Esophagus mucosa (tissue), 1 donor: ENCODE measurements at places on chromosomes 7 and 10. TPM values are rescaled to one million over a fixed set of nuclear protein-coding genes. Genes with fewer than 3 reads are reported as not detected.

- no peak for ATAC-seq
Observed at GRCh38 chr7:35379481-35379880, 125.6 kb upstream of the TBX20 start.

GRCh38 chr7:154684666-154685563 is 318.0 kb downstream of the PAXIP1 start:
- no peak for ATAC-seq

DNA sequence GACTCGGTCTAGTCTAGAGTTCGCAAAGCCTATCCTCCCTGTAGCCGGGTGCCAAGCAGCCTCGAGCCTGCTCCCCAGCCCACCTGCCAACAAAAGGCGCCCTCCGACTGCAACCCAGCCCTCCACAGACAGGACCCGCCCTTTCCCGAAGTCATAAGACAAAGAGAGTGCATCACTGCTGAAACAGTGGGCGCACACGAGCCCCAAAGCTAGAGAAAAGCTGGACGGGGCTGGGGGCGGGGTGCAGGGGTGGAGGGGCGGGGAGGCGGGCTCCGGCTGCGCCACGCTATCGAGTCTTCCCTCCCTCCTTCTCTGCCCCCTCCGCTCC is 622 bp upstream of the COL1A2 start:
- ATAC-seq, result no peak

DNA sequence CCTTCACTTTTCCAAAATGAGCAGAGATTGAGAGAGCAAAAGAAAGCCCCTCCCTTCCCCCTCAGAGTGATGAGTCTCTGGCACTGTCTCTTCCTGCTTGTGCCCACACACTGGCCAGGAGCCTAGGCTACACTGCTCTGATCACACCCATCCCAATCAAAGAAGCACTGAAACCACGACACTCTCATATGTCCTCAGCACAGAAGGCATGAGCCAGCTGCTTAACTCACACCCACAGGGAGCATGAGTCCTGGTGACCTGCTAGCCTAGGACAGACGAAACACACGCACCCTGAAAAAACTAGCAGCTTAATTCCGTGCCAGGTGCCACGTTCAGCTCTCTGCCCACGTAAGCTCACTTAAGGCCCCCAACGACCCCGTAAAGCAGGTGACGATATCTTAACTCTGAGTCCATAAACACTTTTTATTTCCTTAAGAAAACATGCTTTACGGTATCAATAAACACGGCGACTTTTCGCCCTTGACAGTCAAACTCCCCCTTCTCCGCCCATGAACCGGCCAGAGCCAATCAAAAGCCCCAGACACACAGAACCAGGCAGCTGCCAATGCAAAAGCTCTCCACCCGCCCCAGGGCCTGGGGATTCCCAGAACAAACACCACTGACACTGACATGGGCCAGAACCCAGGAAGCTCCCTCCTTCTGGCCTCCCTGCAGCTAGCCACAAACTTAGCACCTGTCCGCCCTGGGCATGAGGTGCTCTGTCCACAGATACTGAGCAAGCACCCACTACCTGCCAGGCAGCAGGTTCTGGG is 69.0 kb downstream of the TNRC18 start:
- peak; percentile 83 for ATAC-seq

The OR2A5 gene
- total RNA-seq, result not detected
